ENCODE measurements at places on chromosomes 12 and 14.

GRCh38 chr14:76918256-76918781 is 92.1 kb downstream of the LRRC74A start:
- peak; percentile 71 for DNase-seq

DNA sequence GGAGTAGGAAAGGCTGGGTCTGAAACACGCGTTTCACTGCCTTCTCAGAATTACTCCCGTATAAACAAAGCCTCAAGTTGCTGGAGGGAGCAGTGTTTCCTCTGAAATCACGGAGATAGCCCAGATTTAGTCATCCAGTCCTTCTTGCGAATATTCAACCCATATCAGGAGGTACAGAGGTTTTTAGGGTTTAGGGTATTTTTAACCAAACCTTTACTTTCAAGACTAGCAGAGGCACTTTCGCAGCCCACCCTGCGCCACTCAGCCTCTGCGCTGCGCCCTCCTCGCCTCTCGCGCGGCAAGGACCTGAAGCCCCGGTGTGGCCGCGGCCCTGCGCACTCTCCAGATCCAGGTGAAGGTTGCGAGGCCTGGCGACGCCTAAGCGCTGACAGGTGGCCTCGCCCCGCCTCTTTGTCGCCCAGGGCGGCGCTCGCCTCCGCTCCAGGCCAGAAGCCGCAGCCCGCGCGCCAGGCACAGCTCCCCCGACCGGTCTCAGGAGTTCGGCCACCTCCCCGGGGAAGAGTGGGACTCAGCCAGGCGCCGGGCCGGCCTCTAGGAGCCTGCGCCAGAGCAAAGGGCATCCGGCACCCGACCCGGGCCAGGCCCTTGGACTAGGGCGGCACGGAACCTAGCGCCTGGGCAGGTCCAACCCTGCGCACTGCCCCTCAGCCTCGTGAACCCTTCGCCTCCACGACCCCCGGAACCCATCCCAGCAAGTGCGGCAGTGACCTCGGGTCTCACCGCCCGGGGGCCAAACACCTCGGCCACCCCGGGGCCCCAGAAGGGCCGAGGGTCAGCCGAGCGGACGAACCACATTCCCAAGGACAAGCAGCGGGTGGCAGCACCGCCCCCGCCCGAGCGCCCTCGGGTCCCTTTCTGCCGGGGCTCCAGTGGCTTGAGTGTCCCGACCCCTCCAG is 1.8 kb upstream of the SAMD4A start:
- peak; percentile 30 for DNase-seq

DNA sequence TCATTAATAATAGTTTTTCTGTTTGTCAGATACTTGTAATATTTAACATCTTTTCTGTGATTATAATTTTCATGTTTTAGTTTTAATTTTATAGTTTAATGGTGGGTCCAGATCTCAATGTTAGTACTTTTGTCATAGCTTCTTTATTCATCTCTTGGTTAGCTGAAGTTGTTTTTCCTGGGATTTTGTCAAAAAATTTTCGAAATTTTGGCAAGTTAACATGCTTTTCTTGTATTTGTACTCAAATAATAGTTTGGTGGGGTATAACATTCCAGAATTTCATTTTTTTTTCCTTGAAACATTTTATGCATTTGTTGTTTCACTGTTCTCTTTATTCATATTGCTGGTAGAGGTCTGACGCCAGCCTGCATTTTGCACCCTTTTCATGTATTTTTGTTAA is 45.5 kb downstream of the KTN1 start:
- DNase-seq: no peak

DNA sequence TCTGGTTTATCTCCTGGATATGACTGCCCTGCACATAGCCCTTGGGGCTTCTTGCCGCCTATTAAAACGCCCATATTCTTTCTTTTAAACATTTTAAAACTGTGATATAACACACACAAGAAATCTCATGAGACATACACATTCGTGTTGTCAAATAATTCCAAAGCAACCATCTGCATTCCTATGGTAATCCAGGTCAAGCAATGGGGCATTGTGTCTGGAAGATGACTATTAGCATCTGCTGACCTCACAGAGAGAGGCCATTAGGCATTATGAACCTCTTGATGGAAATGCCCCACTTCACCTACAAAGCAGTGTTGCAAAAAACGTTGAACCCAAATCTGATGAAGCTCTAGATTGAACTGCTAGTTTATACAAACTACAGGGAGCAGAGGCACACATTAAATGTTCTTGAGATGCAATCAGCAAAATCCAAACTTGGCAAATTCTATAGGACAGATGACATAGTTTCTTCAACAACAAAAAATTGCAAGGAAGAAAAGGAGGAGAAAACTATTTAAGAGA is 513.8 kb upstream of the CCDC196 start:
- DNase-seq: no peak

GRCh38 chr14:76101391-76102379 is 50.0 kb upstream of the GPATCH2L start:
- no peak for DNase-seq

DNA sequence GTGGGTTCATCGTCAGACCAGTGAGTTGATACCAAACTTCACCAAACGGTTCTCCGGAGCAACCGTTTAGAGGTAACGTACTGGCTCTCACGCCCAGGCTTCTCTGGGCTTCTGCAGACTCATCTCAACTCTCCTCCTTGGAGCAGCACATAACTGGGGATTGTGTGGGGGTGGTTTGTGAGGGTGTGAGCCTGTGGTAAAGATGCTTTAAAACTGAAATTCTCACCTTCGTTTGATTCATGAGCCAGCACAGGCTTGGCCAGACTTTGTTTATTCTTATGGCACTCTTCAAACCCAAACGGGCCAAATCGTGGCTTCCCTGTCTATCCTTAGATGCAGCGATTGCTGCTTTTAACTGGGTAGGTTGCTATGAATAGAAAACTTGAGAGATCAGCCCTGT is 121.3 kb downstream of the SAMD4A start:
- no peak for DNase-seq

GRCh38 chr12:98513379-98514322 is 1.7 kb upstream of the TMPO start:
- DNase-seq: peak; percentile 40

DNA sequence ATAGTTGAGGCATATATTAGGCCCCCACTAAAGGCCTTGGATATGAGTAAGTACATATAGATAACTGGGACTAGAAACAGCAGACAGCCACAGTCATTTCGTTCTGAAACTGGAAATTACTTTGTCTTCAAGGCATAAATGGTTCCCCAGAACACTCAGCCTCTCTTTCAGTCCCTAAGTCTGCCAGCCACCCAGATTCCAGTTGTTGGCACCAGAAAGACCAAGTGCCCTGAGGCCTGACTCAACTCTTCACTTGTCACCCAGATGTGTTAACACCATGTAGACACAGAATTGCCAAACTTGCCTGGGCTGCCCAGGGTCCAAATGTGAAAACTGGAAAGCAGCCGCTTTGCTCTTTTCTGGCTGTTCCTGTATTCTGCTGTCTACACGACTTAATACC is 3.0 kb upstream of the LGALS3 start:
- no peak for DNase-seq

GRCh38 chr12:42892702-42893551 is 303.4 kb upstream of the PRICKLE1 start:
- DNase-seq: peak; percentile 37

DNA sequence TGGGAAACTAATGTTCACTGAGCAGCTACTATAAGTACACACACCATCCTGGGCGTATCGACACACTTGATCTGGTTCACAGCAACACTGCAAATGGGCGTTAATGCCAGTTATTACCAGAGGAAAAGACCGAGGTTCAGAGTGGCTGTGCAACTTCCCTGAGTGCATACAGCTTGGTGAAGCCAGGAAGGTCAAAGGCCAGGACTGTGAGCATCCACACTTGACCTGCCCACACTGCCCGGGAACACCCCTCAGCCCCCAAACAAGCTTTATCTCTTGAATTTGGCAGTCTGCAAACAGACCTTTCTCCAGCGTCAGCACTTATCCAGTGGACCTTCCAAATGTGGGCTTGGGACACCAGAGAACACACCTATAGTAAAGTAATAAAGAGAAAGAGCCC is 312.6 kb downstream of the BCL11B start:
- DNase-seq: no peak

DNA sequence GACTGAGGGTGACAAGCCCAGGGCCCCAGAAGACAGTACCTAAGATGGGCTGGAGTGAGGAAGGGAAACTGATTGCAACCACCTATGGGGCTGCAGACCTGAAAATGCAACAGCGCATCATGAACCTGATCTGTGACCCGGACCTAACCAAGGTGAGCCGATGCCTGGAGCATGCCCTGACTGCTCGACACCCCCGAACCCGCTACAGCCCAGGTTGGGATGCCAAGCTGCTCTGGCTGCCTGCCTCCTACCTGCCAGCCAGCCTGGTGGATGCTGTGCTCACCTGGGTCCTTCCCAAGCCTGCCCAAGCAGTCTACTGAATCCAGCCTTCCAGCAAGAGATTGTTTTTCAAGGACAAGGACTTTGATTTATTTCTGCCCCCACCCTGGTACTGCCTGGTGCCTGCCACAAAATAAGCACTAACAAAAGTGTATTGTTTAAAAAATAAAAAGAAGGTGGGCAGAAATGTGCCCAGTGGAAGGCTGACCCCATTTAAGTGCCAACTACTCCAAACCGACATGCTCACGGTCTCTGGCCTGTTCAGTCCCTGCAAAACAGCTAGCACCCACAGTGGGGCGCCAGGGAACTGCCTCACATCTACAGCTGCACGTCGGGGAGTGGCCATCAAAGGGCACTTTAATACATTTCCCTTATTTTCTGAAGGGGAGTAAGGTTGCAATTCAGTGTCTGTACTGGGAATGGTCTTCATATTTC is 4.2 kb downstream of the RDH5 start:
- DNase-seq: peak; percentile 78

DNA sequence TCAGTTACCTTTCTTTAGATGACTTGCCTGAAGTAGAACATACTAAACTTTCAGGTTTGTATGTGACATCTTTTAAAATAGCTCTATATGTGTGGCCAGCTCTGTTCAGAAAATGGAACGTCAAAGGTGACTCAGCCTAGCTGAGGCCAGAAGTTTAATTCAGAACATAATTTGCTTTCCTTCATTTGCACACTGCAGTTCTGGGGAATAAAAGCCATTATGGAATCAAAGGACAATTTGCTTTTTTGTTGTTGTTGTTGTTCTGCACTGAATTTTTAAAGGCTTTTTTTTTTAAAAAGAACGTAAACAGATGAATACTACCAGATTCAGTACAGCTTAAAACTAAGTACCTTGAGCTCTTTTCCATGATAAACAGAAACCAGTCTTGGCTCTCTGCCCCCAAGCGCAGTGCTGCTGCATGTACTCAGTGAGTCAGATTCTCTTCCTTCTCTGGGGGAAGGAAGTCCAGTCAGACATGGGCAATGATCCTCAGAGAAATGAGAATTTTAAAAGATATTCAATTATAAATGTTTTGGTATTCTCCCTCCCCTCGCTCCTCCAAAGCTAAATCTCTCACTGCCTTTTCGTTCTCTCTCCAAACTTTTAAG is 644.2 kb downstream of the NOVA1 start:
- DNase-seq: no peak

GRCh38 chr12:112061137-112061536 is 47.4 kb downstream of the NAA25 start:
- DNase-seq: no peak

GRCh38 chr12:116996621-116997020 is 85.9 kb downstream of the FBXW8 start:
- DNase-seq: no peak

DNA sequence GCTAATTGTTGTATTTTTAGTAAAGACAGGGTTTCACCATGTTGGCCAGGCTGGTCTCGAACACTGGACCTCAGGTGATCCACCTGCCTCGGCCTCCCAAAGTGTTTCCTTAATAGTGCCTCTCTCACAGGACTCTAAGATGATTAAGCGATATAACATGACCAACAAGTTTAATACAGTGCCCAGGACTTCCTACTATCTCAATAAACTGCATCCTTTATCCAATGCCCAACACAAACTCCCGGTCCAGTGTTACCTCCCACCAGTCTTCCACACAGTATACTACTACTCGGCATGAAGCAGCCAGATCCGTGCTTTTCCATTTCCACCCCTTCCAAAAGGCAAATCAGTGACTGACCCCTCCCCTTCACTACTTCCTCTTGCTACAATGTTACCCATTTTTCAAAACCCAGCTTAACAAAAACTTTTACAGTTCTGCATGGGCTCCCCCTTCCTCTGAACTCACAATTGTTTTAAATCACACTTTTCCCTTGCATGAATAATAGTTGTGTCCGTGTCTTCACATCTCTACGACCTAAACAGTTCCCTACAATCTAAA is 900 bp downstream of the NOP2 start:
- DNase-seq: no peak

DNA sequence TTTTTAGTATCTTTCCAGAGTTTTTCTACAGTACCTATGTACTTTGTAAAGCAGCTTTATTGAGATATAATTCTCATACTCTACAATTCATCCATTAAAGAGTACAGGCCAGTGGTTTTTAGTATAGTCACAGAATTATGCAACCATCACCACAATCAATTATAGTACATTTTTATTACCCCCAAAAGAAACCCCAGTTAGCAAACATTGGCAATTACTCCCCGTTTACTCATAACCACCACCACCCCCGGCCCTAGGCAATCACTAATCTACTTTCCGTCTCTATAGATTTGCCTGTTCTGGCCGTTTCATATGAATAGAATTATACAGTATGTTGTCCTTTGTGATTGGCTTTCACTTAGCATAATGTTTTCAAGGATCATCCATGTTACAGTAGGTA is 119.8 kb downstream of the KICS2 start:
- no peak for DNase-seq

- peak; percentile 49 for DNase-seq
These were observed 26.6 kb upstream of the NXPH4 start for GRCh38 chr12:57190037-57190436.

DNA sequence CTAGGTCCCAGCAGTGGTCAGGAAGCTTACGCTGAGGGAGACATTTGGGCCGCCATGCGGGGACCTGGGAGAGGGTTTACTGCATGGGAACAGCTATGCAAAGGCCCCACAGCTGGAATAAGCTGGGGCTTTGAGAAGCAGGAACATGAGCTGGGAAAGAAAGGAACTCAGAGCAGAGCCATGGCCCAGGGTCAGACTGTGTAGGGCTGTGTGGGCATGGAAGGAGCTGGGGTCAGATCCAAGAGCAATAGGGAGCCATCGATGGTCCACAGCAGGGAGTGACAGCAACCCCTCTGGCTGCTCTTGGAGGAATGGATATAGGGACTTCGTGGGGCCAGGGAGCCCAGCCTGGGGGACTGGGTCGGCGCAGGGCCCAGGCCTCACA is 151.6 kb downstream of the ADGRD1 start:
- DNase-seq: no peak

DNA sequence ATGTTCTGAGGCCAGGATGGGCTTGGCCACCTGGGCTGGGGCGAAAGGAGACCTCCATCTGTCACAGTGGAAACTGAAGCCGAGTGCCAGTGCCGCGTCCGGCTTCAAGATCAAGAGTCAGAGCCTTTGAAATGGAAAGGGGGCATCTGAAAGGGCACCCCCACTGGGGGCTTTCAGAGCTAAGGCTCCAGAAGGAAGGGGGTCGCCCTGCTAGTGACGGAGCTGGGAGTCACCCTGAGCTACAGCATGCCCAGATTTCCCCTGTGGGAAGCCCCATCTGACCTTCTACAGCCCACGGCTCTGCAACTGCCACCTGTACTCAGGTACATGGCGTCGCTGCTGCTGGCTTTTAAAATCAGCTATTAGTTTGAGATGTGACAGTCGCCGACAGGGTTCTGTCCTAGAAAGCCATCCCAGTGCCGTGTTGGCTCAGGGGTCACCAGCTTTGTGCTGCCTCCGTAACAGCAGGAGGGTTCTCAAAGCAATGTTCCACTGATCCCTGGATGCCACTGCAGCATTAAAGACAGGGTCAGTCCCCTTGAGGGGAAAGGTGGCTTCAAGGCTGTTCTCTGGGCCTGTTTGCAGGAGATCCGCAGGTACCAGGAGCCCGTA is 31.5 kb downstream of the CCNK start:
- no peak for DNase-seq

All from Kasumi-1 (cell line).